ENCODE measurements at places on chromosomes 12 and 14.

DNA sequence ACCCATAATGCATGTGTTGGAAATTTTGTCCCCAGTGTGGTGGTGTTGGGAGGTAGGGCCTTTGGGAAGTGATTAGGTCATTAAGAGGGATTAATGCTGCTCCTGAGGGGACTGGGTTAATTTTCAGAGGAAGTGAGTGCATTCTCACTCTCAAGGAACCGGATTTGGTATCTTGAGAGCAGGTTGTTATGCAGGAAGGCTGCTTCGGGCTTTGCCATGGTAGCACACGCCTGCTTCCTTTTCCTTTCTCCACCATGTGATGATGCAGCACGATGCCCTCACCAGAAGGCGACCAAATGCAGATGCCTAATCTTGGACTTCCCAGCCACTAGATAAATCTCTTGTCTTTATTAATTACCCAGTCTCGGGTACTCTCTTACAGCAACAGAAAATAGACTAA, 257.1 kb downstream of the SSPN start:
- DNase-seq: no peak

- no peak for DNase-seq
Observed at GRCh38 chr14:23640524-23641141, 4.5 kb downstream of the DHRS2 start.

DNA sequence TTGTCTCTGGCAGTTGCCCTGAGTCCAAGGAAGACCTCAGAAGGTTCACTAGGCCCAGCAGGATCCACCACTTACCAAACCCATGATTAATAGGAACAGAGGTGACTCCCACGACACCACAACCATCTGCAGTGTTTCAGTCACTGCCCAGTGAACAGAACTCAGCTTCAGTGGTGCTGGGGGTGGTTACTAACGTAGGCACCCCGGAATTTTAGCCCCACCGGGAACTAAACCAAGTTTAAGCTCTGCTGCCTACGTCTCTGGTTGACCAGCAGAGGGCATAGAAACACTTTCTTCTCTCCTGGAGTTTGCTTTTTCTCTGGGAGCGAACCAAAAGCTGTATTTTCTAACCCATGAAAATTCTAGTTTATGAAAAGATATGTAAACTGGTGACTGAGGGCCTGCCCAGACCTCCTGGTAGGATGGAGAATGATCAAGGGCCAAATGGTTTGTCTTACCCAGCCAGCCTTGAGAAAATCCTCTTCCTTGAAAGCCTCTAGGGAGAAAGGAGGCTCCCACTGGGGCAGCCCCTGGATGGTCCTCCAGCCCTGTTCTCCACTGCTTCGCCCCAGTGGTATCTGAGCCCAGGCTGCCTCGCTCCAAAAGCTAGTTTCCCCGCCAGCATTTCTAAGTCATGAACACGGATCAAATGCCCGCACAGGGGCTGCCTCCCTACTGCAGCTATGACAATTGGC, 379.8 kb downstream of the DPF3 start:
- DNase-seq: no peak

DNA sequence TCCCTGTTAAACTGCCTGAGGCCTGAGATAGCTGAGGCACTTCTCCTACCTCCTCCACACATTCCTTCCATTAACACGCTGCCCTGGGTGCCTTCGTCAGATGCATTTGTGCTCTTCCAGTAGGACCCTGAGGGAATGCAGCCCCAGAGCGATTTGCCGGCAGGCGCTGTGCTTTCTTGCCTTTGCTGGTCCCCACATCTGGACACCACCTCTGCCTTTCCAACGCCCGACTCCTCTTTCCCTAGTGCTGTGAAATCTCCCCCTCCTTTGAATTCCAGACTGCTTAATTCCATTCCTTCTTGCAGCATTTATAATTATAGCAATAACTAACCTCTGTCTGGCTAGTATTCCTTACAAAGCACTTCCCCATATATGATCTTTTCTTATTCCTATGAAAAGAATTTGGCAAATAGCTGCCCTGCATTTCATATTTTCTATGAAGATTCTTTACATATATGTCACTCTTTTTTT, 88.4 kb downstream of the C12orf75 start:
- no peak for DNase-seq

DNA sequence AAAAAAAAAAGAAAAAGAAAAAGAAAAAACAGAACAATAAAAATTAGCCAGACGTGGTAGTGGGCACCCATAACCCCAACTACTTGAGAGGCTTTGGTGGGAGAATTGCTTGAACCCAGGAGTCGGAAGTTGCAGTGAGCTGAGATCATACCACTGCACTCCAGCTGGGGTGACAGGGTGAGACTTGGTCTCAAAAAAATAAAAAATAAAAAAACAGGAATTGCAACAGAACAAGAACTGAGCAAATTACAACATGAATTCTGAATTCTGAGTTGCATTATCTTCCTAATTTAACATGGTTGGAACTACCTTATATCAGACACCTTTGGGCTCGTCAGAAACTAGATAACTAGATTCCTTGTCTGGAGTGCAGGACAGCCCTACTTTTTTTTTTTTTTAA, 53.3 kb upstream of the NR2C1 start:
- no peak for DNase-seq

DNA sequence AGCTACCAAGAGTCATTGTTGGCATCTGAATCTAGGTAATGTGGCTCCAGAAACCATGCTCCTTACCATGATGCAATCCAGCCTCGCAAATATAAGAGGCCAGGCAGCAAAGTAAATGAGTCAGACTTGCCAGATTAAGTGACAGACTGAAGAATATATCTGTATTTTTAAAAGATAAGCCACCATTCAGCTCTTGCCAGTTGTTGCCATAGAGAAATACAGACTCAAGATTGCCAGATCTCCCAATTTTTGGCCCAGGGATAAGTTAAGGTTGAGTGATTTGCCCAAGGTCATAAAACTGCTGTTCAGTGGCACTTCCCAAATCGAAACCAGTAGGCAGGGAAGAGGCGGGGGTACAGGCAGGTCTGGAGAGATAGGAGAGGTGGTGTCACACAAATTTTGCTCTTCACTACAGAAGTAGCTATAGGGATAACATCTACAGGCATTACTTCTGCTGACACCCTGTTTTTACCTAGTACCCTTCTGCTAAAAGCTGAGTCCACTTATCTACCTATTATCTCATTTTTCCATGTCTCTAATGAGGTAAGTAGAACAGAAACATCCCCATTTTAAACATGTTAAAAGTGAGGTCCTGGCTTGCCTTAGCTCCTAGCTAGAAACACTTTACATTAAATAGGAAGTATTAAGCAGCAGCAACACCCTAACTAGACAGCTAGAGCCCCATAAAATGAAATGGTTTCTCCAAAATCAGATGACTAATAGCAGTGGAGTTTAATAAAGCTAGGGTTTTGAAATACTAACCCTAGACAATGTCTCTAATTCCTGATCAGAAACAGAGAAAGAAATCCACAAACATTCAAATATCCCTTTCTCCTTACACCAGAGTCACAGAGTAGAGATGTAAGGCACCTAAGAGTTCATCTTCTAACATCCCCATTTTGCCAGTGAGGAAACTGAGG, 19.5 kb downstream of the DCAF5 start:
- no peak for DNase-seq

- DNase-seq: no peak
Observed at GRCh38 chr14:63840981-63841380, 11.8 kb upstream of the SYNE2 start.

- no peak for DNase-seq
Observed at GRCh38 chr12:1881936-1882335, 36.5 kb downstream of the CACNA2D4 start.

- DNase-seq: no peak
Observed at GRCh38 chr12:72485017-72485701, 213.0 kb downstream of the TRHDE start.

DNA sequence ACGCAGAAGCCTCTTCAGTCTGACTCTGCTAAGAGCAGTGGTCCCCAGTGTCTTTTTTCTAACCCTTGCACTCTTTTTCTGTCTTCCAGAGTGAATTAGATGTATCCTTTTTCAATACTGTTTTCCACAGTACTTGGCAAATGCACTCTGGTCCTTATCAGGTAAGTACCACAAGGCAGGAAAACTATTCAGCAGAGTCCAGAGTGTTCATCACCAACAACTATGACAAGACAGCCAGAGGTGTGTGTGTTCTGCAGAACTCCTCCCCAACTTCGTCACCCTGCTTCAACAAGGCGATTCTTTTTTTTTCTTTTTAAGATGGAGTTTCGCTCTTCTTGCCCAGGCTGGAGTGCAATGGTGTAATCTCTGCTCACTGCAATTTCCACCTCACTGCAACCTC, 54.3 kb upstream of the STRN3 start:
- DNase-seq: no peak

- no peak for DNase-seq
Observed at GRCh38 chr14:69289811-69290520, 30.0 kb downstream of the GALNT16 start.
